Endothelial cell of umbilical vein (primary cell): ENCODE measurements at places on chromosomes 2 and 18. TPM values are rescaled to one million over a fixed set of nuclear protein-coding genes. Genes with fewer than 3 reads are reported as not detected.

The SLC4A5 gene
- polyA plus RNA-seq: 0.12 and 0.21 TPM in 2 replicates

The CCDC68 gene
- 0.22 and 0.72 TPM in 2 replicates for polyA plus RNA-seq

DNA sequence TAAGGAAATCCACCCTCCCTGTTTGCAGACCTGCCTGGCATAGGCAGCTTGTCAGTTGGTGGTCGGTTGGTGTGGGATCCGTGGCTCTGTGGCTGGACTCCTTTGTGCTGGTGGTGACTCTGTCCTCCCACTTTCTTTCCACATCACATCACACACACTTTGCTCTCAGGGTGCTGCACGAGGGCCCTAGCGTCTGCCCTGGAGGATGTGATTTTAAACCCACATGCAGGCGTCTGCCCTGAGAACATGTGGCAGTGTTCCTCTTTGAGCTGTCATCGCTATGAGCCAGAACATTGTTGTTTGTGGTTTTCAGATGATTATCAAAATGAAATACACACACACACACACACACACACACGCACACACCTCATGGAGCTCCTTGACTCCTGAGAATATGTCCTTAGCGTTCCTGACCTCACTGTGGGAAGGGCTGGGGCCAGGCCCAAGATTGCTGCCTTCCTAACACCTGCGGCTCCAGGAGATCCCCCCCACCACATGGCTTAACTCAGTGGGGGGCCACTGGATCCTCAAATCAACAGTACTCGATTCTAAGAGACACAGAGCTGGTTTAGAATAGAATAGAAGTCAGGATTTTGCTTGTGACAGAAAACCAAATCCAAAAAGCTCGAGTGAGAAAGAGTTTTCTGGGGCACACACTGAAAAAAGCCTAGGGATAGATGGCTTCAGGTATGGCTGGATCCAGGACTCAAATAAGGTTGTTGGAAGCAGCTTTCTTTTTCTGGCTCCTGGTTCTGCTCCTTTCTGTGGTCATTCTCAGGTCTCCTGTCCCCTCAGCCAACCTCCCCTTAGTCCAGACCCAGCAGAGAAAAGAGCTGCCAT is 54.8 kb downstream of the RTP5 start:
- DNase-seq: no peak

- DNase-seq: no peak
These were observed 160.9 kb upstream of the COL3A1 start for GRCh38 chr2:188813315-188813714.

DNA sequence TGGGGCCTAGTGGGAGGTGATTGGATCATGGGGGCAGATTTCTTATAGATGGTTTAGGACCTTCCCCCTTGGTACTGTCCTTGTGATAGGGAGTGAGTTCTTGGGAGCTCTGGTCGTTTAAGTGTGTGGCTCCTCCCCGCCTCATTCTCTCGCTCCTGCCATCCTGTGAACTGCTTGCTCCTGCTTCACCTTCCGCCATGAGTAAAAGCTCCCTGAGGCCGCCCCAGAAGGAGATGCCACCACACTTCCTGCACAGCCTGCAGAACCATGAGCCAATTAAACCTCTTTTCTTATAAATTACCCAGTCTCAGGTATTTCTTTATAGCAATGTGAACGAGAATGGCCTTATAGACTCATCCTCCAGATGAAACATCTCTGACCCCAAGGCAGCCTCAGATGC is 101.5 kb downstream of the KCNF1 start:
- no peak for DNase-seq

- DNase-seq: no peak
These were observed 6.1 kb downstream of the PPP4R1 start for GRCh38 chr18:9608298-9608697.

- no peak for DNase-seq
These were observed 154.3 kb downstream of the LCLAT1 start for GRCh38 chr2:30601375-30601774.
